Activated naive CD8-positive, alpha-beta T cell treated with anti-CD3 and anti-CD28 coated beads, Interleukin-2, amount 10 ng/mL, durations not matched to agents 7 days and 5 days (primary cell): ENCODE measurements at places on chromosomes 12 and 14. TPM values are rescaled to one million over a fixed set of nuclear protein-coding genes. Genes with fewer than 3 reads are reported as not detected.

The ARMH4 gene
- total RNA-seq, result not detected

The XRCC3 gene
- total RNA-seq, result 41.3 TPM

The TAS2R31 gene
- 2.9 TPM for total RNA-seq

The SAMD15 gene
- not detected for total RNA-seq

- no peak for DNase-seq
Measured at GRCh38 chr14:54350203-54350602, 46.6 kb upstream of the CDKN3 start.

GRCh38 chr14:66254038-66254437 lies 232.1 kb upstream of the CCDC196 start:
- DNase-seq, result no peak

DNA sequence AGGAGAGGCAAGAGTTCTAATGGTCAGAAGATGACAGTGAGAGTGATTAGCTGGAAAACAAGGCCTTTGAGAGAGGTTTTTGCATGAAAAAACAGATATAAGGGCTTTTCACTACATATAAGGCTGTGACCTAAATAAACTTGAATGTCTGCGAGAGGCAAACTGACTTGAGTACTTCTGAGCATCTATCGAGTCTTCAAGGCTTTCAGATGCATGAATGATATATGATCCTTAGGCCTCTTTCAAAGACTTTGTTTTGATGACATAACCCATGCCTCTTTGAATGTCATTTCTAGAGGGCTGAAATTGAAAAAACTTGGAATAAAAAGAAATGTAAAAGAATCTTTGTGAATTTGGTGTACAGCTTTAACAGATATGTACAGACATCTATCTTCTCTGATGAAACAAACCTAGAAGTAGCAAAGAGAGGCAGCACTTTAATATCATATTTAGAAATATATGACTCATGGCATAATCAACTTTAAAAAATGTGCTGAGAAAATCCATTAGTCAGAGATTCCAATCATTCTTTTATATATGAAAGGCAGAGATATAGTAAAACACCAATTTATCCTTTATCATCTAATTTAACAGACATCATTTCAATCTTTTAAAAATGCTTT lies 72.6 kb downstream of the PPM1H start:
- DNase-seq, result no peak

- DNase-seq, result no peak
Measured at GRCh38 chr12:89461190-89461589, 63.4 kb downstream of the GALNT4 start.

DNA sequence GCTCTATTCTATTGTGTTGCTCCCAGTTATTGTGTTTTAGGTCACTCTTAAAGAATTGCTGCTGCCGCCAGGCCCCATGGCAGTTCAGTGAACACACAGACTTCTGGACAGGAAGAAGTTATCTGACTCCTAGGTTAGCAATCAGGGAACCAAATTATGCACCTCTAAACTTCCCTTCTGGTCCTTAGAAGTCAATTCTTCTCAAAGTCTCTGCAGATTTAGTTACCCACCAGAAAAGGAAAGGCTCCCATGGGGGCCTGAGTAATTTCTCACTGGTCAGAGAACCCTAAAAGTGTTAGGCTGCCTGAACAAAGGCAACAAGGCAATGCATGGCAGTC lies 10.0 kb downstream of the EMP1 start:
- DNase-seq, result no peak

- no peak for DNase-seq
Measured at GRCh38 chr14:88437658-88438057, 52.2 kb downstream of the SPATA7 start.

DNA sequence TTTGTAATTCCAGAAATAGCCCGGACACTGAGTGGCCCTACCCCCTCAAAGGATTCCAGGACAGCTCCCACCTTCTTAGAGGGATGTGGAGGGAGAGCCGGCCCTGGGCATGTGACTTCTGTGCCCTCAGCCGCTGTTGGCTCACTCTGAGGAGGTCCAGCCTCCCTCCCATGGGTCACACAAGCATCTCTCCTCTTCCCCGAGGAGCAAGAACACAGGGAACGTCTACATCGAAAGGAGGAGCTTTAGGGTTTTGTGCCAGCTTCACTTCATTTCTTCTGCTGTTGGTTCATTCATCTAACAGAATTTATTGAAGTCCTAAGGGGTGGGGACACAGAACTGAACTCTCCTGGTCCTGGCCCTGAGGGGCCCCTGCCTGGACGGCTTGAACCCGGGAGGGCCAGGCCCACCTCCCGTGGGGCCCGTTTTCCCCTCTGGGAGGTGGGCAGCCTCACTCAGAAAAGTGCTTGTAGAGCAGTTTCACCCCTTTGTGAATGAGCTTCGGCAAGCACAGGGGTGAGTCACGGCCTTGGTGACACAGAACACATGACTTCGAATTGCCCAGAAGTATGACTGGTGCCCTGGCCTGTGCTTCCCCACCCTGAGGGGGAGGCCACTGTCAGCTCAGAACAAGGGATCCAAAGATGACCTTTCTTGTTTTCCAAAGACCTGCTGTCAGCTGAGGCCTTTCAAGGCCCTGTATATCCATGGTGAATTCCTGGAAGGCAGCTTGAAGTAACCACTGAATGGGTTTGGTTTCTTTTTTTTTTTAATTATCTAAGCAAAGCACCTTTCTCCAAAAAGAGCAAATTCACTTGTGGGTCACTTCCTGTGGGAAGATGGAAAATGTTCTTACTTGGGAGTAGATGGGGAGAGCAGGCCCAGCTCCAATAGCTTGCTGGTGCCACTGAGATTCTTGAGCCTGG lies 39.2 kb downstream of the NFKBIA start:
- peak; percentile 51 for DNase-seq

GRCh38 chr14:86022031-86022629 lies 492.2 kb downstream of the FLRT2 start:
- no peak for DNase-seq

GRCh38 chr14:31457665-31458659 lies 656 bp upstream of the DTD2 start:
- DNase-seq, result no peak
